Activated T-helper 2 cell treated with anti-CD3 and anti-CD28 coated beads, Interferon-gamma antibody, Interleukin-2, Interleukin-4, amounts not matched to agents 10 μg/mL and 5 μg/mL and 100 μg/mL, durations not matched to agents 14 hours and 24 hours and 36 hours (primary cell): ENCODE measurements at places on chromosomes 5 and 9. TPM values are rescaled to one million over a fixed set of nuclear protein-coding genes. Genes with fewer than 3 reads are reported as not detected.

The DNAH5 gene
- not detected in 2 replicates for total RNA-seq

The NR5A1 gene
- total RNA-seq = not detected in 2 replicates

The FRRS1L gene
- total RNA-seq = not detected in 2 replicates

The TLX3 gene
- total RNA-seq = not detected in 2 replicates

The RNF208 gene
- 9.5 and 10.1 TPM in 2 replicates for total RNA-seq

The PRSS3 gene
- total RNA-seq = not detected in 2 replicates

The SLC38A9 gene
- 19.3 and 22.2 TPM in 2 replicates for total RNA-seq

The PDE6A gene
- not detected in 2 replicates for total RNA-seq

The ATP10B gene
- not detected in 2 replicates for total RNA-seq

The PCDHB15 gene
- total RNA-seq = not detected in 2 replicates

The DMRT3 gene
- total RNA-seq = not detected in 2 replicates

The ANXA6 gene
- 560 and 569 TPM in 2 replicates for total RNA-seq

The ARL10 gene
- total RNA-seq = 22.3 TPM in 2 replicates

The EIF4EBP3 gene
- 9.2 and 15.0 TPM in 2 replicates for total RNA-seq

The ADAMTSL2 gene
- not detected in 2 replicates for total RNA-seq

The TAF1L gene
- not detected in 2 replicates for total RNA-seq

The CNTNAP3B gene
- not detected in 2 replicates for total RNA-seq

The SLC46A2 gene
- total RNA-seq = not detected in 2 replicates

The C9orf78 gene
- total RNA-seq = 54.4 and 59.6 TPM in 2 replicates

The PNPLA7 gene
- total RNA-seq = 1.6 TPM in 2 replicates

The LRRTM2 gene
- total RNA-seq = 0.44 and 0.59 TPM in 2 replicates

The C1QTNF2 gene
- total RNA-seq = not detected in 2 replicates

The SLC4A9 gene
- total RNA-seq = 0.18 TPM in 1 of 2 replicates, not detected in the other

The RAD50 gene
- total RNA-seq = 49.2 and 55.8 TPM in 2 replicates
